ENCODE measurements at places on chromosomes 3 and 15.

GRCh38 chr15:40106203-40107161 lies 2.2 kb downstream of the BMF start:
- no peak for DNase-seq

DNA sequence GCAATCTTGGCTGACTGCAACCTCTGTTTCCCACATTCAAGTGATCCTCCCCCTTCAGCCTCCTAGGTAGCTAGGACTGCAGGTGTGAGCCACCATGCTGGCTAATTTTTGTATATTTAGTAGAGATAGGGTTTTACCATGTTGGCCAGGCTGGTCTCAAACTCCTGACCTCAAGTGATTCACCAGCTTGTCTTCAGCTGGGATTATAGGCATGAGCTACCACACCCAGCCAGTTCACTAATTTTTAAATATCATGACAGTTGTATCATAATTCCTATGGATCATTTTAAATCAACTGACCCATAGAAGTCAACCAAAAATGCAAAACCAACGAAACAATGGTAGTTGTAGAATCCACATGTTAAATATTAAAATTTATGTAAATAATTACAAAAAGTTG lies 35.1 kb downstream of the RAF1 start:
- no peak for DNase-seq

DNA sequence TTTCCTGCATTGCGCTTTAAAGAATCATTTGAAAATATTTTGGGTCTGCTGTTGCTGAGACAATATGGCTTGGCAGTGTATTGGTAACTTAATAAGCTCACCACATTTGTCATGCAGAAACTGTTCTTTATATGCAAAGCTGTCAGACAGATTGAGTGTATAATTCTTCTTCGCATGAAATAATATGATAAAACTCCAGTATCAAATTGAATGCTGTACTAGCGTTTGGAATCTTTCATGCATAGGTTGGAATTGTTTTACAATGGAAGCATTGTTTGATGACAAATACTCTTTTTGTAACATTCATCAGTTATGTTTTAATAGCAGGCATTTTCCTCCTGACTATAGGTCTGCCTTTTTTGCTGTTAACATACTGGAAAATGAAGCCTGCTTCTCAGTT lies 53.8 kb downstream of the RBMS3 start:
- DNase-seq, result no peak

DNA sequence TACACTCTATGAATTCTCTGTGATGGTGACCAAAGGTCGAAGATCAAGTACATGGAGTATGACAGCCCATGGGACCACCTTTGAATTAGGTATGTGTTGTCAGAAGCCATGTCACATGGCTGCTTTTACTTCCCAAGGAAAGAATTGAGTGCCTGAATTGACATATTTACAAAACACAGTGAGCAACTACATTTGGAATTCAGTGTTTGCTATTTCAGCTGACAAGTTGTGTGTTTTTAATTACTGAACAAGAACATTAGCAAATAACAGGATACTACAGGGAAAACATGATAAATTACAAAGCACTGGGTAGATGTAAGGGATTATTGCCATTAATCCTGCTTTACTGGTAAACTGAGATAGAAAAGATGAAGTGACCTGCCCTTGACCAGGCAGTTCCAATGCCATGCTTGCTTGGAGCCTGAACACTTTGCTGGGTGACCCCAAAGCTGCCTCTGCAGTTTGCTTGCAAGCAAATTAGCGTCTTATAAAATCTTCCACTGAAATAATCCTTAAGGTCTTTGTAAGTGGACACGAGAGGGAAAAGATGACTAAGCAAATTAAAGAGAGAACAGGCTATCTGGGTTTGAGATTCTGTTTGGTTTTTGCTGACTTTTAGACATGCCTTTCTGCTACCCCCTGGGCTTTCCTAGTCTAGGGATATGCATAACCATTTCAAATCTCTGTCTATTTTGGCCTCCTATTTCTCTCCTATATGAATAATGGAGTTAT lies 98.2 kb downstream of the HCN4 start:
- DNase-seq, result no peak

DNA sequence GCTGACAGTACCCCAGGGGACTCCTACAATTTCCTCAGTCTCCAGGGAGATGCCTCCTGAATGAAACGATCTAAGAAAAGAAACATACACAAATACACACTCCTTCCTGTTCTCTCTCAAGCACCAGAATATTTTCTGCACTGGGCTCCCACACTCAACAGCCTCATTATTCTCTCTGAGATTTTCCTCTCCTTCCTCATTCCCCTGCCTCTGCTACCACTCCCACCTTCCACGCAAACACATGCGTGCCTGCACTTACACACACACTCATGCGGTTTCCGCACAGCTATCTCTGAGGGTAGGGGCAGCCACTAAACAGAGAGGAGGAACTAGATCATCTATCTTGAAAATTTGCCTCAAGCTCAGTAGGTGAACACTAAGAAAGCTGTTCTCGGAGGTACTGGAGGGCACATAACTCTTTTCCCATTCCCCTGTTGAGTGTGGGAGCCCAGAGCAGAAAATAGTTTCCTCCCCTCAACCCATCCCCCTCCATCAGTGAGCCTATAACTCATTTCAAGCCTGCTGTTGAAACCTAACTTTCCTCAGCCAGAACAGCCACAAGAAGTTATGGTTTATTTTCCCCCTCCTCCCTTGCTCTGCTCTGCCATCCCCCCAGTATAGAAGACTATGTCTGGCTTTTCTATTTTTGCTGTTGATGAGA lies 30.5 kb upstream of the TIPARP start:
- no peak for DNase-seq

DNA sequence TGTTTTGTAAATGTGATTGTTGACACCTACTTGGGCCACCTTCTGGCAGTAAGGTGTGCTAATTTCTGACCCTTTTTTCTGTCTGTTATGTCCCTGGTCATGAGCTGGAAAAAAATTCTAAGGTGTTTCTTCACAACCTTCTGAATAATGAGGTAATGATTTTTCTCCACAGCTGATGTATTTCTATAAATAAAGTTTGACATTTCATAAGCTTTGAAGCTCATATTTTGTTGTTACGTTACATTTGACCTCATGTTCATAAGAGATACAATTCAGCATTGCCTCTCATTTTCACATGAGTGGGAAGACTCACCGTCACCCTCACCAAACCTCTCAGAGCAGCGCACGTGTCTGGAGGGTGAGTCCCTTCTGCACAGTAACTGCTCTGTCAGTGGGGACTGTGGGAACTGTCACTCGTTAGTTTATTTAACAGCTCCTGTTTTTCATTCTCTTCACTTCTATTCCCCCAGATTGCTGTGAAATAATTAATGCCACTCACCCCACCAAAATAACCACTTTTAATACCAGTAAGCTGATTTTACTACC lies 140.9 kb downstream of the PLCL2 start:
- DNase-seq, result no peak

- DNase-seq, result no peak
These were observed 19.5 kb downstream of the AMOTL2 start for GRCh38 chr3:134354612-134355251.

Data from activated CD4-positive, alpha-beta T cell treated with anti-CD3 and anti-CD28 coated beads for 1 hour (primary cell).